Upper lobe of left lung (tissue), 6 donors: ENCODE measurements at places on chromosomes 11 and 22. TPM values are rescaled to one million over a fixed set of nuclear protein-coding genes. Genes with fewer than 3 reads are reported as not detected.

SCUBE2 gene
- 2.6 TPM for total RNA-seq

LIF gene
- 2.1 TPM for total RNA-seq

- no peak overlapping the region for H3K4me3 ChIP-seq
- H3K27ac ChIP-seq: peak overlapping the region; percentile 14
- no peaks in the 10 kb centered on the region for H3K27me3 ChIP-seq
Observed at GRCh38 chr11:69207165-69207889, 51.6 kb downstream of the SMIM38 start.

PRDX5 gene
- 265 TPM for total RNA-seq

OR8D1 gene
- not detected for total RNA-seq

- H3K4me3 ChIP-seq: no peak overlapping the region
- H3K36me3 ChIP-seq: no peaks in the 10 kb centered on the region
- no peaks in the 10 kb centered on the region for H3K27me3 ChIP-seq
- H3K27ac ChIP-seq: no peak overlapping the region
Observed at GRCh38 chr11:45489281-45489905, 176.0 kb downstream of the CHST1 start.

PGA5 gene
- not detected for total RNA-seq

GRCh38 chr11:8262552-8263108, 1.0 kb downstream of the LMO1 start:
- H3K4me1 ChIP-seq: peaks cover 23% of the 10 kb centered on the region
